H54 (cell line): ENCODE measurements at places on chromosomes 6 and 20.

- DNase-seq = no peak
Measured at GRCh38 chr6:124197148-124197547, 393.5 kb downstream of the NKAIN2 start.

- DNase-seq = no peak
Measured at GRCh38 chr6:89452281-89452680, 19.3 kb downstream of the ANKRD6 start.

- DNase-seq = no peak
Measured at GRCh38 chr6:13466304-13467215, 20.8 kb downstream of the GFOD1 start.

DNA sequence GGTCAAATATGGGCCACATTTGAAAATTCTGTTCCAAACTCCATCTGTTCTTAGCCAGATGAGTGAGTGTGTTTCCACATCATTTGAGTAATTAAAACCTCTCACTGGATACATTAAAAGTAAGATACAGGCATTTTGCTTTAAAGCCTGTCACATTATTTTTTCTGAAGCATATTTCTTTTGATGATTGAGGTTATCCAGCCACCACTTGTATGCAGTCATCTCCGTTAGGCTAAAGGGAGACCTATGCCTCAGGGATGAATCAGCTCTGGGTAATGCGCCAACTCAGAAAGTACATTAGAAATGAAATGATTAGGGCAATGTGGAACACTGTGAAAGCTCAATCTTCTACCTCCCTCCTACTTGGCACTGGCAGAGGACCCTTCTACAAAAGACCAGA, 90.7 kb downstream of the SNAP25 start:
- peak; percentile 37 for DNase-seq

DNA sequence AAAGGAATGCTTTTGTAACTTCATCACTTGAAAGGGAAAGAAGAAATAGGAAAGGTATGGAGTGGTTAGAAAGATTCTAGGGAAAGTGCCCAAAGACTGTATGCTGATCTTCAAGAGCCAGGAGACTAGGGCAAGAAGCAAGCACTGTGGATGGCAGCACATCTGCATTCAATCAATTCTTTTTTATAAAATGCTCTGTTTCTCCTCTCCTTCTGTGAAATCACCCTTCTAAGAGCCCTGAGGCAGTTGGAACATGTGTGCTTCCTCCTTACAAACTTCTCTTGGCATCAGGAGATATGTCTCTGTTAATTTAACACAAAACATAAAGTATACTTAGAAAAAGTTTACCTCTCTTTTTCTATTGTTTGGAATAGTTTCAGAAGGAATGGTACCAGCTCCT, 1162.2 kb upstream of the GJE1 start:
- DNase-seq = no peak

GRCh38 chr6:72522735-72523141, 99.1 kb upstream of the KCNQ5 start:
- DNase-seq = no peak

GRCh38 chr20:47360297-47361056, 4.0 kb upstream of the ZMYND8 start:
- DNase-seq = peak; percentile 53

- no peak for DNase-seq
Measured at GRCh38 chr6:37406726-37407341, 26.2 kb upstream of the CMTR1 start.

DNA sequence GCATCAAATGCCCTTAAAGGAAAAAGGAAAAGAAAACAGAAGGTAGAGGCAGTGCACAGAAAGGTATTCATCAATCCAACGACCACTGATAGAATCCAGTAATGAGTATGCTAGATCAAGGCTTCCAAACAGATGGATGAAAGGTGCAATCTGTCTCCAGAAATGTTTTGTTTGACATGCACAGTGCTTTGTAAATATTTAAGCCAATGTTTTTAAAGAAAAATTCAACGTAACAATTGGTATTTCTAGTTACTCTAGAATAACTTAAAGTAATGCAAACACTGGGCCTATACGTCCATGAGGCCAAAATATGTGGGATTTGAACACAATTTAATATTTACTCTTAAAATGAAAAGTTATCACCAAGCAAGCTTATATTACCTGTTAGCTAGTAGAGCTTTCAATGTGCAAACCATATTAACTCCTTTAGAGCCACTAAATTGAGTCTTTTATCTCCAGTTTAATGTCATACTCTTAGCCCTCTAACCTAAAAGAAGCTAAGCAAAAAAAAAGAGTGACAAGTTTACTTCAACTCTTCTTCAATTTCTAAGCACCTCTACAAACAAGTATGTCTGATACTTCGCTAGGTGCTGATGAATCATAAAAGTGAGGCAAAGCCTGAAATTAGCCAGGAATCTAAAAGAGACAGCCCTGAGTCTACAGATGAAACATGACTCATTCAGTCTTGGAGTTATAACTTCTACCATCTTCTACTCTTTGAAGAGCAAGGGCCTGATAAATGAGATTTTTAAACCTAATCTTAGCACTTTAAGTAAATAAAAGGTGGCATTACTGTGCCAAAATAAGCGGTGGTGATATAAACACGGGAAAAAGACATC, 169.8 kb downstream of the PTPRK start:
- peak; percentile 2 for DNase-seq

- DNase-seq = no peak
Measured at GRCh38 chr6:130516604-130517003, 150.8 kb downstream of the TMEM200A start.

GRCh38 chr6:121770943-121771342, 335.5 kb downstream of the GJA1 start:
- DNase-seq = no peak

GRCh38 chr6:90314514-90314913, 17.9 kb upstream of the BACH2 start:
- DNase-seq = no peak

DNA sequence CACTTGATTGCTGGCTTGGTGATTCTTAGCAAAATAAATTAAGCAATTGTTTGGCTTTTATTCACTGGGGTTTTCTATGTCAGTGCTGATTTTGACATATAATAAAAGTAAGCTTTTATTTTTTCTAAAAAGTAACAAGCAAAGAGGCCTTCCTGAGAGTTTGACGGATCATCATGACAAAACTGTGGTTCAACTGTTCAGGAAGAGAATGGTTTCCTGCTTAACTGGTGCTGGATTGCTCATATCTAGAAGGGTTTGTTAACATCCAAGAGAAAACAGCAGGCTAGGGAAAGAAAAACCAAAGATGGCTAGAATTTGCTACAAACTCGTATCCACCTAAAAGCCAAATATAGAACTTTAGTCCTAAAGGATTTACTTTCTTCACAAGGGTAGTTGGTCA, 21.2 kb downstream of the SERPINB1 start:
- DNase-seq = no peak

DNA sequence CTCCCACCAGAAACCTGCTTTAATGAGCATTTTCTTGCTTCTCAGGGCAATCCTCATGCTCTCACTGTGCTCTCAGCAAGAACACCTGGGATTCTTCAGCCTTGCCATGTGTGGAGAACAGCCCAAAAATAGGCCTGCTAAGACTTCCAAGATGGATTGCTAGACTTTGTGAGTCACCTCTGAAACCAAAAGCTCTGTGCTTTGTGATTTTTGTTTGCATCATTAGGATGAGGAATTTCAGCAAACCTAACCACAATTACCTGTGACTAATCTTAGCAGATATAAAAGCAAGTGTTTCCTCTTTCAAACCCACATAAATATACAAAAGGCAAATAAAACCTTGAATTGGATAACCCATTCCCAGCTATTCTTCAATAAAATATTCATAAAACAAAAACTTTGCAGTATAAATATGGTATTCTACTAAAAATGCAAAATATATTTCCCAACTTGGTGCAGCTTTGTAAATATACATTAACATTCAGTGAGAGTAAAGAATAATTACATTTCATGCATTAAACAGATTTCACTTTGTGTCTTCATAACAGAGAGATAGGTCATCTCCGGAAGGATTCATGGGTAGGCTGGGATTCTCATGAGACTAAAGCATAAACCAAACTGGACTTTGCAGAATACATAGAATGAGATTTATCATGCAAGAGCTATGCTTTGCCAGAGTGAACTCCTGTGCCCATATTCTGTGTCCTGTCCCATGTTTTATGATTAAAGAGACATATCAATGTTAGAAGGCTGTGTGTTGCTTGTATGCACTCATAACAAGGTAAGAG, 33.5 kb downstream of the TPBG start:
- DNase-seq = peak; percentile 45

DNA sequence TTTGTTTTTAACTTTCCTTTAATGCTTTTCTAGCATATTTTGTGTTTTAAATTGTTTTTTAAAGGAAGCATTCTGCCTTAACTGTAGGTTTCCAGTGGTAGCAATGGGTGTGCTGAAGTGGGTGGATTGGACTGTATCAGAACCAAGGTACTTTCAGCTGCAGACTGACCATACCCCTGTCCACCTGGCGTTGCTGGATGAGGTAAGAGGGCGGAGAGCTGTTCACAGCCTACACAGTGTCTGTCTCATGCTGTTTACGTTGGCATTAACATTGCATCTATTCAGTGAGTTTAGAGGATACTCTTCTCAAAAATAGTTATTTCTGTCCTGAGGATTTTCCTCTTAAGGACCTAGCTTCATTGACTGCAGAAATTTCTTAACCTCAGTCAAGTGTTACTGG, 11.9 kb downstream of the NELFCD start:
- no peak for DNase-seq

DNA sequence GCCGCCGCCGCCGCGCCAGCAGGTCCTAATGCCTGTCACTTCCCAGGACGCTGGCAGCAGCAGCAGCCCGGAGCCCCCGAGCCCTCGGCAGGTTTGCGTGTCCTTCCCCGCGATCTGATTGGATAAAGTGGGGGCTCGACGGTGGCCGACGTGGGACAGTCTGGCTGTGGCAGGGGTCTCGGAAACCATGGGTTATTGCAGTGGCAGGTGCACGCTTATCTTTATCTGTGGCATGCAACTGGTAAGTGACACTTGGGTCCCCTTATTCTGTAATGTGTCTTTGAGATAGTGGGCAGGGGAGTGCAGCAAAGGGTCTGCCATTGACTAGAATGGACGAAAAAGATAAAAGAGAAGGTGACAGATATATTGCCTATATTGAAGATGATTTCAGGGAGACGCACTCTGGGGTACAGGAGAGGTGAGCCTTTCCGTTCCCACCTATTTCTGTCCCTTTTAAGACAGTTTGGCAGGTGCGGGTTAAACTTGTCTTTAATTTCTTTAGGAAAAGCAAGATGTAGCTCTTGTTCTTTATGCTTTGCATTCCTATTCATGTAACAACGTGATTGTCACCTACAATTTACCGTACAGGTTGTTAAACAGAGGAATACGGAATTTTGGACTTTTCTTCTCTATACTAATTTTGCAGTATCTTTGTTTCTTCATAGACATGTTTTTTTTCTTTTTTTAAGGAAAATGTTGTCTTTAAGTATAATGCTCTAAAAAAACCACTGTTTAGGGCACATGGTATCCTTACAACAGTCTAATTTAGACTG, 535 bp downstream of the NKAIN2 start:
- DNase-seq = no peak

DNA sequence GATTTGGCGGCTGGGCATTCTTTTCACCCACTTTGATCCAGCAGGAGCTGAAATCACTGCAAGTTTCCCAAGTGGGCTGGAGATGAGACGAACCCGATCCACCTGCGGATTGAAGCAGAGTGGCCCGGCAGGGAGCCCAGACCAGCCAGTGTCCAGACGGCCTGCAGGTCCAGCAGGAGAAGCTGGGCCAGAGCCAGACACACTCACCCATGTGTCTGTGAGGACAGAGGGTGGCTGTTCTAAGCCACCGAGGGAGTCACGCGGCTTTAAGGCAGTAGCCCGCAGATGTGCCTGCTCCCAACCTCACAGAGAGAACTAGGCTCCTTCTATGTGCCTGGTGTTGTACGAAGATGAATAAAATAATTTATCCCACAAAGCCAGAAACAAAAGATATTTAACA, 200.7 kb downstream of the WDR27 start:
- no peak for DNase-seq

DNA sequence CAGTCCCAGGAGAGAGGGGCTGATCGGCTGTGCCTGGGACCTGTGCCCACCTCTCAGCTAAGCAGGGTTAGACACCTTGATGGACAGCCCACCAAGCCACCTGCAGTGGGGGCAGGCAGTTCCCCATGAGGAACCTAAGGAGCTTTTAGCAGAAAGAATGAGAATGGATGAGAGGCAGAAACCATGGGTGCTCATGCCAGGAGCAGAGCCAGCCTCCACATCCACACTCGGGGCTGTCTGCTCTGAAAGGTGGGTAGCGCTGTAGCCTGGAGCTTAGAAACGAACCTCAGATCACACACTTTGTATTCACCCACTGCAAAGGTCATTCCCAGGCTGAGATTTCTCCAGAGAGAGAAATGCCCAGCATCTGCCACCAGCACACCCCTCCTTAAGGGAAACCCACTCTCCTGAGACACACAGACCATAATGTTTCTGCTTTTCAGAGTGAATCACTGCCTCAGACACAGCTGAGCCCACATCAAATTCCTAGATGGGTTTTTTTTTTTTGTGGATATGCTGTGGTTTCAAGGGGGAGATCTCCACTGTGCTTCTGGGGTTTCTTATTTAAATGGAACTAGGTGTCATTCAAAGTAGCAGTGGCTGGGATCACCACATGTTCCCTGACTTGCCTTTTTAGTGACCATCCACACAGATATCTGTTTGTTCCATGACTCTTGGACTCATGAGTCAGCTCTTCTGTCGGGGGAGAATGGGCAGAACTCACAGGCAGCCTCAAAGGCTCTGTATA, 218.9 kb downstream of the EYA2 start:
- no peak for DNase-seq
